ENCODE measurements at places on chromosomes 1 and 21.

DNA sequence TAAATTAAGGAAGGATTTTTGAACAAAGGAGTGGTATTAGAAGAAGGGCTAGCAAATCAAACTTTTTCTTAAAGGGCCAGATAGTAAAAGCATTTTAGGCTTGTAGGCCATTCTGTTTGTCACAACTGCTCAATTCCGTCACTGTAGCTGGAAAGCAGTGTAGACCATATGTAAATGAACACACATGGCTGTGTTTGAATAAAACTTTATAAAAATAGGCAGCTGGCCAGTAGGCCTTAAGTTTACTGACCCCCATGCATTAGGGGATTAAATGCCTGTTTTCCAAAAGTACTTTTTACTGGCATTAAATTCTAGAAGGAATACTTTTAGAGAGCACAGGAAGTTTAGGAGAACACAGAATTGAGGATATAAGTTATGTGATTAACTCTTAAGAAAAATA is 8.9 kb downstream of the IVNS1ABP start:
- DNase-seq = no peak

GRCh38 chr1:29767088-29767685 is 530.9 kb downstream of the PTPRU start:
- no peak for DNase-seq

DNA sequence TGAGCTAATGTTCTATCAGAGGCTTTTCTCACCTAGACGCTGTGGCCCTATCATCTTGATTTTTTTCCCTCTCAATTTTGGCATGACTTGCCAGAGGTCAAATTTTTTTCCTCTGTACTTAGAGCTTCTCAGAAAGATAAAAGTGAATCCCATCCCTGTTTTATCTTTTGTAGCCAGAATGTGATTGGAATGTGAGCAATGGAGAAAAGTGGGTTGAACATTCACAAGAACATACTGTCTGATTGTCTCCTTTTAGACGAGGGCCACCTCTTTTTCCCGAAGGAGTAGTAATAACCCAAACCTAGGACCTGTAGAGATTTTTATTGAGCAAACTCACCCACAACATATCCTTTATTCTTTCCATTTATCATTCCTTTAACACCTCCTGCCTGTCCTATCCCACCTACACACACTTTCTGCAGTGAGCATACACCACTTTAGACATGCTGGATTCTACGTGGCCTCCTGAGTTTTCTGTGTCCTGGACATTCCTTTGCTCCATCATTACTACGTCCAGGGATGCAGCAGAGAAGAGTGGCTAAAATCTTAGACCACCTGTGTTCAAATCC is 15.9 kb downstream of the S100A10 start:
- DNase-seq = no peak

DNA sequence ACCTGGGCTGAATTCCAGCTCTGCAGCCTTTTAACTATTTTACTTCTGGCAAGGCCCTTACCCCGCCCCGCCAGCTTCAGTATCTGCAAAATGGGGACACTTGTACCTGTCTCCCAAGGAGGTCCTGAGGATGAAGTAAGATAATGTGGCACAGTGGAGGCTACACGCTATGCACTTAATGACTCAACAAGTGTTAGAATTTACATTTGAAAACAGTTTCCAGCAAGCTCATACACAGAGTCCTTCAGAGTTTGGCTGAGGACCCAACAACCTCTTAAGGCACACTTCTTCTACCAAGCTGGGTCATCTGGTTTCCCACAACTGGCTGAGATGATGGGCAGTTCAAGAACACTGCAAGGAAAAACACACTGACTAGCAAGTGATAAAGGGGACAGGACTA is 30.2 kb upstream of the SLC22A15 start:
- DNase-seq = no peak

GRCh38 chr1:74368335-74368734 is 133.1 kb downstream of the TNNI3K start:
- DNase-seq = no peak

DNA sequence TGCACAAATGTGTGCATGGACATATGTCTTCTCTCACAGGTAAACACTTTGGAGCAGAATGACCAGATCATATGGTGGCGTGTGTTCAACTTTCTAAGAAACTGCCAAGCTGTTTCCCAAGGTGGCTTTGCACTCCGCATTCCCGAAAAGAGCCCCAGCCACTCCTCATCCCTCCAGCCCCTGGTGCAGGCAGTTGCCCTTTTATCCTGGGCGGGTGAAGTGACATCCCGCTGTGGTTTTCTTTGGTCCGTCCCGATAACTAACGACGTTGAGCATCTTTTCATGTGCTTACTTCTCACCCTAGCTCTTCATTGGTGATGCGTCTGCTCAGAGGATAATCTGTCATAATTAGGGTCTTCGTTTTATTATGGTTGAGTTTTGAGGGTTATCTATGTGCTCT is 612.5 kb downstream of the MATN1 start:
- DNase-seq = no peak

- DNase-seq = no peak
These were observed 109.7 kb downstream of the FGGY start for GRCh38 chr1:59406437-59407164.

GRCh38 chr1:243343970-243344937 is 88.4 kb downstream of the SDCCAG8 start:
- DNase-seq = peak; percentile 57

DNA sequence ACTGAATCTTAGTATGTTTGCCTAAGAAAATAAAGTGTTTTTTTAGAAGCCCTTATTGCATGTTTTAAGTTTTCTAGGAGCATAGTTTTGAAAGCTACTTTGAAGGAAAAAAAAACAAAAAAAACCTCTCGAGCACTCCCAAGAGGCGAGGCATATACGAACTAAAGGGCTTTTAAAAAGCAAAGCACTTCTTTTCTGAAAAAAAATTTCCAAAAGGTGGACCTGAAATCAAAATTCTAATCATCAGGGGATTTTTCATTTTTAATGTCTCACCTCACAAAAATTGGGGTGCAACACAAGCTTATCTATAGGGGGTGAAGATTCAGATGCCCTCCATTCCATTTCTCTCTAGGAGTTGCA is 594 bp downstream of the GLMN start:
- no peak for DNase-seq

Data from myocyte (in vitro differentiated cells).